Immature natural killer cell (primary cell): ENCODE measurements at places on chromosomes 5 and 9. TPM values are rescaled to one million over a fixed set of nuclear protein-coding genes. Genes with fewer than 3 reads are reported as not detected.

DNA sequence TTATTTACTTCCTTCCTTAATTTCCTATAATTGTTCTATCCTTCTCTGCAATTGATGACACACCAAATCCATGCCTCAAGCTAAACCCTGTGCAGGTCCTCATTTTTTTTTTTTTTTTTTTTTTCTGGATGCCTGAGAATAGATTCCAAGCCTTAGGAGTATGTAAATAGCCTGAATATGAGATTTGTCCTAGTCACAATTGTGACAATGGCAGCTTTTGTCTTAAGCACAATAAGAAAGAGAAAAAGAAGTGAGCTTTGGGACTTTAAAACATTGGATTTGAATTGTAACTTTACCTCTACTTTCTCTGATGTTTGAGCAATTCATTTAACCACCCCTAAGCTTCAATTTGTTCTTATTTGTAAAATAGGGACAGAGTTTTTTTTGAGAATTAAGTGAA lies 280.5 kb downstream of the TUSC1 start:
- DNase-seq, result no peak

DNA sequence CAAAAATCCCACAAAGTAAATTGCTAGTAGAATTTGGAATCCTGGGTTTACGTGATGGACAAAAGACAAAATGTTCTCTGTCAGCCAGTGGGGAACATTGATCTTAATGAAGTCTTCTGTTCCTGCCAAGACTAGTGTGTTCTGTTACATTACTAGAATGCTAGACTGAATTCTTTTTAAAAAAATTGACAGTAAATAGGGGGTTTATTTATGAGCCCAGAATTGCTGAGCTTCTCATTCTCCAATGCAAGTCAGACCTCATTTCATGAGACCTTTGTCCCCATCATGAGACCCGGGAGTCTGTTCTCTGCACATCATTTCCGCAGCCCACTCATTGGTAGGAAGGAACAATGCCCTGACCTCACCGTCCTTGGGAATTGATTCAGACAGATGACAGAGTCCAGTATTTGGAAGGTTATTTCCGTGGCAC lies 173.8 kb upstream of the OTULINL start:
- no peak for DNase-seq

- DNase-seq, result no peak
Observed at GRCh38 chr9:118170032-118170955, 466.1 kb downstream of the TLR4 start.

DNA sequence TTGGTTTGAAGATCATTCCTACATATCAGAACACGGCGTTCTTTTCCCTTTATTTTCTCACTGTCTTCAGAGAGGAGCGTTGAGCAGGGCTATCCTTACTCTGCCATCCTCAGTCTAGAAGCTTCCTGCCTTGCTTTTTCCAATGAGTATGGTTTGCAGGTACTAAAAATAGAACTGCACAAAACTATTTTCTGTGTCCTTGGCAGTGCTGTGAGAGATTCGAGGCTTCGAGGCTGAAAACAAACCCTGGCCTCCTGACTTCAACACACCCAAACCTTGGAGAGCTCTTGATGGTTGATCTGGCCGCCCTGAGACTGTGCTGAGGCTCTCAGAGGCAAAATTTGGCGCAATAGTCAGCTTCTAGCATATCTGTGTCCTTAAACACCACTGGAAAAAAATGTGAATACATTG lies 78.9 kb downstream of the GOLPH3 start:
- no peak for DNase-seq

DNA sequence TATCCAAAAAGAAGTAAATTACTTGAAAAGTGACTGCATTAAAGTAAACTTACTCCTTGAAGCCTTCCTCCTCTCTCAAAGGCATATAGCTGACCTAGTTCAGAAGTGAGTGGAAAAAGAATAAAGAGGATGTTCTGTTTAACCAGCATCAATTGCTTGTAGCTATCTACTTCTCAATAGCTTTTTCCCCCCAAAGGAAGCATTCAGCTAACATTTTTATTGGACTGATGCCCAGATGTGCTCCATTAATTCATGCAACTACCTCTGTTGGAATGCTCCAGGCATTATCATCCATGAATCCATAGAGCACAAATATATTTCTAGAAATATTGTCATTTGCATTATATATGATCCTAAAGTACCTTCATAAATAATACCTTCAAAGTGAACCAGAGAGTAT lies 132.8 kb downstream of the RASEF start:
- no peak for DNase-seq

DNA sequence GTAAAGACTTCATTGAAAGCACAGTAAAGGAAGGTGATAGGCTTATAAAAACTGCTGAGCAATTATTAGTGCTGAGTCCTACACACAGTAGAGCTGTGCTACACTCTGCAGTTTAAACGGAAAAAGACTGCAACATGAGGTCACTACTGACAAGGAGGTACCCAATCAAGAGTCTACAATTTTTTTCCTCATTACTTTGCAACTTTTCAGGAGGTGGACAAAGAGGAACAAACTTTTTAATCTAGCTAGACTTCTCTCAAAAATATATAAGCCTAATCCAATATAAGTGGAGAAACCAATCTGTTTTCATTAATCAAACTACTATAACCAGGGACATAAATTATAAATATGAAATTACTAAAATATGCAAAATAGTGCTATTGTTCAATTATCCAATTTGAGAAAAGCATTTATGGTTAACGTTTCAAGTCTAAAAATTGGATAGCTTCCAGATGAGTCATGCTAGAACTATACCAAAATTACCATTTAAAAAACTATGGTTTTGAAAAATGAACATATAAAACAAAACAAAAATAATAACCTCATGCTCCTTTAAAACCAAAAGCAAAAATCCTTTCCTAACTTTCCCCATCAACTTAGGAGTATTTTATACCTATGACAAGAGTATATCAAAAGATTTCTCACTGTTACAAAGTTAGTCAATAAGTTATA lies 37.7 kb downstream of the FAM13B start:
- DNase-seq, result no peak

DNA sequence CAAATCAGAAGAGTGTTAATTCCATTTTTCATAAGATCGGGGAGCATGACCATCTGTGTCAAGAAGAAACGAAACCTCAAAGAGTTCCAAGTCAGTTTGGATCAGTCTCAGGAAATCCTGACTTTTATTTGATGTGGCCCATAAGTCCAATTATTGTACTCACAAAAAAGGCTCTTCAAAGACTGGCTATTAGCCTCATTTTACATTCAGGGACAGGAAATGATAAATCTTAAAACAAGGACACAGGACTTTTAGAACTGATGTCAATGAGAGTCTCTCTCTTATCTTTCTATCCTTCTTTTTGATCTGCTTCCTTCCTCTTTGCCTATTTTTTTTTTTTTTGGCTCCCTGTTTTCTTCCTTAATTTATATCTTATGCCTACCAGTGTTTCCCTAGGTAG lies 43.7 kb upstream of the SHOC1 start:
- no peak for DNase-seq

DNA sequence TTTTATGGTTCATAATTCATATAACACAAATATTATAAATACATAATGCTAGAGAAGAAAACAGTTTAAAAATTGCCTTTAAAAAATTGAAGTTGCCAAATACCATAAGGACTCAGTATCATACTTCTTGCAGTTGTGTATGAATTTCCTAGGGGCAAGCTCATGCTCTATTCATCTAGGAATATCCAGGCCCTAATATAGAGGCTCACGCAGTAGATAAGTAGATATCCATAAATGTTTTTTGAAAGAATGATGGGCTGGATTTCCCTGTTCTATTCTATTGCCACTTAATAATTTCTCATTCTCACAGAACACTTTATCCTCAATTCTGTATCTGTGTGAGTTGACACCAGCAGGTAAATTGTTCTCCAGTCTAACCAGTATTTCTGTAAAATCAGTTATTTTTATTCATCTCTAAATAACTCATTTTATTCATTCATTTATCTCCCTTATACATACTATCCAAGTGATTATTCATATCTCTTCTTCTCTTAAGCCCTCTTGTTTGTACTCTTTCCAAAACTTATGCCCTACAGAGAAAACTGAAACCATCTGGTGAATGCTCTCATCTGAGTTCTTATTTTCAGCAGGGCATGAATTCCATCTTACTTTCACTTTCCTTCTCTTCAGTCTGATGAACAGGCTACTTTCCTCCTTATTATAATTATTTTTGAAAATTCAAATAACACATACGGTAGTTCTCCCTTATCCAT lies 97.1 kb downstream of the SLC44A1 start:
- DNase-seq, result peak; percentile 19

GRCh38 chr5:122779451-122779850 lies 4.6 kb downstream of the SNX2 start:
- DNase-seq, result no peak

- DNase-seq, result no peak
Observed at GRCh38 chr5:94545870-94546625, 72.4 kb downstream of the KIAA0825 start.

GRCh38 chr9:129716091-129716490 lies 36.8 kb downstream of the PTGES start:
- no peak for DNase-seq

DNA sequence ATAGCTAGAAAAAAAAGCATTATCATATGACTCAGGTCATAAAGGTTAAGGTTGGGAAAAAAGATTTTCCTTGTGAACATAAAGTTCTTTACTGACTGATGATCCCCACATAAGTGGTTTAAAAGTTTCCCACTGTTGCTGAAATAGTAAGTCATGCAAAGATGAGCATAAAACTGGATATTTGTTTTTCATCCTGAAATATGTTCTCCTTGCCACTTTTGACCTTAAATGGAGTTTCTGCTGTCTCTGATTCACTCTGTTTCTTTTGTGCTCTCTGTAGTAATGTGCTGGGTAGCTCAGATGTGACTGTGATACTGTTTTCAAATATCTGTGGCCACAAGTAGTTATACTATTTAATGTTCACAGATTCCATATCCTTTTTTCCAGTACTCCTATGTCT lies 162.5 kb upstream of the GAS1 start:
- DNase-seq, result no peak

DNA sequence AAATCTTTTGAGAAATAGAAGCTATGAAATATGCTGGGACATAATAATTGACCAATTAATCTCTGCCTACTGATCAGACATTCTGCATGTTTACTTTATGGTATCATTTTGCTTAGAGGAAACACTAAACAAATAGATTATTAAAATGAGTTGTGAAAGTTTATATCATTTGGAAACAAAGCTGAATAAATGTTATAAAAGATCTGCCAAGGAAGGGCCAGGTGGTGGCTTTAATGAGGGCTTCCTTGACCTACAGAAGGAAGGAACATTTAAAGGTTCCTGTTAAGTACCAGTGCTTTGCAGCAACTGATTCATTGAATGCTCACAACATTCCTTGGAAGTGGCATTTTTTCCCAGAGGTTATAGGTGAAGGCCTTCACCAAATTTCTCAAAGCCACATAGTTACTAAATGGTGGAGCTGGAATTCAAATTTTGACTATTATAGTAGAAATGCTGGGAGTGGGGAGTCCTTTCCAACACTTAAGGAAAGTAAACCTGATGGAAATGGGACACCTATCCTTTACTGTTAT lies 250.7 kb downstream of the GABRB2 start:
- no peak for DNase-seq

DNA sequence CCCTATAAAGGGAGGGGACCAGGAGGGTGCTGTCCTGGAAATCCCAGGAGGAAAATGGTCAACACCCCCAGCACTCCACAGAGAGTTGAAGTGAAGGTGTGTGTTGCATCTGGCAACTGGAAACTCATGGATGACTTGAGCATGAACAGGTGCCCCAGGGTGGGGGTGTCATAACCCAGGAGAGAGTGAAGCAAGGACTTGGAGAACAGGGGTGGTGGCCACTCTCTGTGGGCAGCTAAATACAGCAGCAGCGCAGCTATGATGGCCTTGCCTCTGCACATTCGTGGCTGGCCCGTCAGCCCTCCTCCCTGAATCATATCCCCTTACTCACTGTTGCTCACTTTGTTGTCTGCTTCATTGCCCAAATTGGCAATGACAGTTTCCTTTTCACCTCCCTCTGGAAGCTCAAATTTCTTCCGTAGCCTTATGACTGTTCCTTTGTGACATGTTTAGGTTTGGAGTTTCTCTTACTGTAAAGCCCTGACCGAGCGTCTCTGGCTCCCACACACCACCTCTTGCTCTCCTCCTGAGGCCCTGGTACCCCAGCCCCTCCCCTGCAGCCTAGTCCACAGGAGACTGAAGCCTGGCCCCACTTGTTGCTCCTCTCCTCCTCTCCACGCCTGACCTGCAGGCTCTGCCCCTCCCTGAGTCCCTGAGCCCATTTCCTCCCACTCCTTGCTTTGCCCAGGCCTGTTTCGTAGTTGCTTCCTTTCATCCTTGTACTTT lies 185.8 kb downstream of the CD180 start:
- no peak for DNase-seq

OR1J2 gene
- polyA plus RNA-seq, result not detected

ABCA1 gene
- not detected for polyA plus RNA-seq

SLC1A3 gene
- not detected for polyA plus RNA-seq

POU5F2 gene
- polyA plus RNA-seq, result not detected

NMUR2 gene
- not detected for polyA plus RNA-seq

NIM1K gene
- polyA plus RNA-seq, result not detected

GBGT1 gene
- not detected for polyA plus RNA-seq

FOXI1 gene
- not detected for polyA plus RNA-seq

ZNF454 gene
- polyA plus RNA-seq, result not detected

MARCOL gene
- not detected for polyA plus RNA-seq

PCDHAC1 gene
- not detected for polyA plus RNA-seq

TEX48 gene
- polyA plus RNA-seq, result not detected

ADGRD2 gene
- not detected for polyA plus RNA-seq

ECM2 gene
- not detected for polyA plus RNA-seq

CTSV gene
- not detected for polyA plus RNA-seq
